ENCODE measurements at places on chromosomes 1 and 21.

GRCh38 chr1:28243685-28244311, 7.9 kb downstream of the ATP5IF1 start:
- no peak for DNase-seq

DNA sequence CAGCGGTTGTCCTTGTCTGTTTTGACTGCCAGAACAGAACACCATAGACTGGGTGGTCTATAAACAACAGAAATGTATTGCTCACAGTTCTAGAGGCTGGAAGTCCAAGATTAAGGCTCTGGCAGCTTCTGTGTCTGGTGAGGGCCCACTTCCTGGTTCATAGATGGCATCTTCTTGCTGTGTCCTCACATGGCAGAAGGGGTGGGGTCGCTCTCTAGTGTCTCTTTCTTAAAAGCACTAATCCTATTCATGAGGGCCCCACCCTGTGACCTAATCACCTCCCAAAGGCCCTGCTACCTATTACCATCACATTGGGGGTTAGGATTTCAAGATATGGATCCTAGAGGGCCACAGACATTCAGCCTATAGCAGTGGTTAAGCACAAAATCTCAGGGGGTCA, 304.4 kb downstream of the NFIA start:
- no peak for DNase-seq

DNA sequence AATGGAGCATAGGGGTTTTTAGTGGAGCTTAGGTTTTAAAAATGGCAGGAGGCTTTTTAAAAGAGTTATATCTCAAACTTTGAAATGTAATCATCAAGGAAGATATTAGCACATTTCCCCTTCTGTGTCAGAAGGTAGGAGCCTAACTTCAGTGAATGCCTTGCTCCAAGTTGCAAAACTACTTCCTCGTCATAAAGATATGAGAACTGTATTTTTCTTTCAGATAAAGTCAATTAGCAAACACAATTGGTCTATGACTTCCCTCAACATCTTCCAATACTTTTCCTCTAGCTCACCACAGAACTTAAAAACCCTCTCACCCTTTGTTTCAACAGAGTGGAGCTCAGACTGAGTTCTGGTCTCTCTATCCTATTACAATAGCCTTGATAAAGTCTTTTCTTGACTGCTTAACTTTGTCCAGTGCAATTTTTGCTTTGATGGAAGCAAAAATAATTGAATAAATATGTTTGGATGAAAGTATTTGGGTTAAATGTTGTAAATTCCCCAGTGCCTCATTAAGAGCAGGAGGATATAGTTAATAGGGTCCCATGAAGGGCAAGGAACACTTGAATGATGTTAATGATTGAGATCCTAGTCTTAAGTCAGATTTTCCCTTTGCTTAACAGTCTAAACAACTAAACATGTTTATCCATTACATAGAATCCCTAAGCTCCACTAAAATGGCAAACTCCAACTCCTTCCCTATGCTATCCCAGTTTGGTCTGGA, 58.9 kb downstream of the TNFSF18 start:
- no peak for DNase-seq

DNA sequence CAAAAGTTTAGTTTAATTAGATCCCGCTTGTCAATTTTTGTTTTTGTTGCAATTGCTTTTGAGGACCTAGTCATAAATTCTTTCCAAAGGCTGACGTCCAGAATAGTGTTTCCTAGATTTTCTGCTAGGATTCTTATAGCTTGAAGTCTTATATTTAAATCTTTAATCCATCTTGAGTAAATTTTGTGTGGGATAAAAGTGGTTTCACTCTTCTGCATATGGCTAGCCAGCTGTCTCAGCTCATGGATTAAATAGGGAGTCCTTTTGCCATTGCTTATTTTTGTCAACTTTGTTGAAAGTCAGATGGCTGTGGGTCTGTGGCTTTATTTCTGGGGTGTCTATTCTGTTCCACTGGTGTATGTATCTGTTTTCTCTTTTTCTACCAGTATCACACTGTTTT, 801.3 kb upstream of the ADGRL4 start:
- DNase-seq: no peak

GRCh38 chr1:207831517-207832327, 79.2 kb downstream of the CD34 start:
- DNase-seq: no peak

GRCh38 chr1:113058941-113059706, 13.9 kb upstream of the LRIG2 start:
- no peak for DNase-seq

GRCh38 chr1:247287460-247287859, 31.6 kb downstream of the VN1R5 start:
- DNase-seq: no peak

DNA sequence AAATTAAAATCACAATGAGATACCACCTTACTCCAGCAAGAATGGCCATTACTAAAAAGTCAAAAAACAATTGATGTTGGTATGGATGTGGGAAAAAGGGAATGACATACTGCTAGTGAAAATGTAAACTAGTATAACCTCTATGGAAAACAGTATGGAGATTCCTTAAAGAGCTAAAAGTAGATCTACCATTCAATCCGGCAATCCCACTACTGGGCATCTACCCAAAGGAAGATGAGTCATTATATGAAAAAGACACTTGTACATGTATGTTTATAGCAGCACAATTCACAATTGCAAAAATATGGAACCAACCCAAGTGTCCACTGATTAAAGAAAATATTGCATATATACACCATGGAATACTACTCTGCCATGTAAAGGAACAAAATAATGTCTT, 37.2 kb downstream of the SUSD4 start:
- DNase-seq: no peak

GRCh38 chr1:47853059-47853458, 144.1 kb downstream of the TRABD2B start:
- DNase-seq: no peak

DNA sequence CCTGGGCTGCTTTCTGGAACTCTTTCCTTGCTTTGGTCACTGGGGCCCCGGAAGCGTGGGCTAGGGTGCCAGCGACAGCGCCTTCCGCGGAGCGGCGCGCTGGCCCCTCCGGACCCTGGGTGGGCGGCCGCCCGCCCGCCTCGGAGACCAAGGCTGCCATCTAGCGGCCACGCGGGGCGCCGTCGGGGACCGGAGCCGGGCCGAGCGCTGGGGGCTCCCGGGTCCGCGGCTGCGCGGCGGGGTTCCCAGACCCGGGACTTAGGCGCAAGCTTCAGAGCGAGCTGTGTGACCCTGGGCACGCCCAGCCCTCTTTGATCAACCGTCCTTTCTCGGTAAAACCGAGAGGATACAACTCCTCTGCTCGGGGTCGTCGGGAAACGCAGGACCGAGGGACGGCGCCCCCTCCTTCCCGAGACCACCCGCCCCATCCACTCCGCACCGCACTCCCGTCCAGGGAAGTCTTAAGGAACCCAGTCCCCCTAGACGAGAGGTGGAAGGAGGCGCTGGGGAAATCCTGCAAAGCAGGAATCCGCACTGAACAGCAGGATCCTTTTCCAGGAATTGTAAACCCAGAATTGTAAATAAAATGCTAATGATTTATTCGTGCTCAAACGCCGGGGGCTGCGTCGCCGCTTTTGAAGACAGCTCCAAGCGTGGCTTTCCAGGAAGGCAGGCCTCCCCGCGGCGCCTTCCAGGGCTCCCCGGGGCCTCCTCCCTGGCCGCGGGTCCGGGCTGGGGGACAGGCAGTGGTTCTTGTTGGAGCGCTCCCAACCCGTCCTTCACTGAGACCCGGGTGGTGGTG, 41.2 kb downstream of the RRAGC start:
- DNase-seq: no peak

GRCh38 chr21:42850866-42851391, 28.4 kb downstream of the WDR4 start:
- no peak for DNase-seq

- no peak for DNase-seq
These were observed 27.2 kb downstream of the KIF26B start for GRCh38 chr1:245182028-245182427.

DNA sequence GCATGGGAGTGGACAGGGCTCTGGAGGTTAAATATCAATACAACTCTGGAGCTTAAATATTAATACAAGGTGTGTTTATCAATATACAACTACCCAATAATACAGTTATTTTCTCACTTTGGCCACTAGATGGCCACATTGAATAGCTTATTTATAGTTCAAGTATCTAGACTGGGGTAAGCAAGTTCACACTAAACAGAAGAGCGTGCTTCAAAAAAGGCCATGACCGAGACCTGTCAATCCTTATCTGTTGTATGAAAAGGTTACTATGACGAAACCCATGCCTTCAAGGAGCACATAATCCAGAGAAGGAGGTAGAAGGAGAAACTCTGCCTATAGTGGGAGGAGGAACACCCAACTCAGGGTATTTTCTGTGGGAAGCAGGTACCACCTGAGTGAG, 29.1 kb downstream of the CHML start:
- no peak for DNase-seq

DNA sequence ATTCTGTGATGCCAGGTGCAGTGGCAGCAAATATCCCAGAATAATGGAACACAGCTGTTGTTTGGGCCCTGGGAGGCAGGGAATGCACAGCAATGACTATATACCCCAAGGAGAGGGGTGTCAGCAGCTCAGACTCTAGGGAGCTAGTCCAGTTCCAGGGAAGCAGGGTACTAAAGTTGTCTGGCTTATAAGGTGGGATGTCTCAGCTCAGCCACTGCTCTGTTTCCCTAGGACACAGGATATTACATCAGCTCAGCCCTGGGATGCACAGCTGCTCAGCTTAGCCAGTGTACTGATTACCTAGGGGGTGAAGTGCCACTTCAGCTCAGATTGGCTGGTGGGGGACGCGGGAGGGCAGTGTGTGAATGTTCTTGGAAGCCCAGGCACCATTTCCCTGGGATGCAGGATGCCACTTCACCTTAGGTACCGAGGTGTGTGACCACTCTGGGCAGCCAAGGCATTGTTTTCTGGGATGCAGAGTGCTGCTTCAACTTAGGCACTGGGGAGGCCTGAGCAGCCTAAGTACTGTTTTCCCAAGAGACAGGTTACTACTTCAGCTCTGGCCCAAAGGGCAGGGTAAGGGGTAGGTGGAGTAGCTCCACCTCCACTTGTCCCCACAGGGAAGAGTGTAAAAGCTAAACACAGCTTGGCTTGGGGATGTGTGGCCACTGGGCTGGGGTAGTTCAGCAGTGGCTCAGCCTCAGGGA, 59.4 kb downstream of the DIPK1A start:
- DNase-seq: no peak

GRCh38 chr1:203860396-203861025, 888 bp upstream of the SNRPE start:
- peak; percentile 92 for DNase-seq

DNA sequence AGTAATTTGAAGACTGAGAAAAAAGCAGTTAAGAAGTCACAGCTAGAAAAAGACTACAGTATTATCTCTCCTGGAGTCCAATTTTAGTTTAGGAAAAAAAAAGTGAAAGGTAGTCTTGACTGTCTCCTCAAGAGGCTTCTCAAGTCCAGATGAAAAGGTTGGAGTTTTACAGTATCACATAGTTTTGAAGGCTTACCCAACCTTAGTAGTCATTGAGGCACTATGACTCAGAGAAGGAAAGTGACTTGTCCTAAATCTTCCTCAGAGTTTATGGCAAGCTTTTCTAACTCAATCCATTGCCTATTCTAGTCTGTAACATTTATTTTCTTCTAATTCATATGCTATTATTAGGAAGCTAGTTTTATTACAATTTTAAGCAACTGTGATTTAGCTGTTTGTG, 174.9 kb downstream of the DPYD start:
- no peak for DNase-seq

GRCh38 chr1:68142461-68142860, 89.9 kb downstream of the WLS start:
- DNase-seq: no peak

DNA sequence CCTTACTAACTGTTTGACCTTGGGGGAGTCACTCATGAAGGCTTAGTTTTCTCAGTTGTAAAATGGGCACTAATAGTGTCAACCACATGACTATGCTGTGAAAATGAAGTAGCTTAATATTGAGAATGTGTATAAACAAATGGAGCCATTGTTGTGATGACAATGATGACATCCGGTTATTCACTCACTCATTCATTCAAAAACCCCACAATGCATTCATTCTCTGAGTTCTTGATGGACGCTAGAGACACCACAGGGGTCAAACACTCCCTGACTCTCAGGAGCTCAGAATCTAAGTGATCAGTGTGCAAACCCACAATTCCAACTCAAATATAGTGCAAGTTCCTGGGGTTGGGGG, 138.9 kb downstream of the FOXD2 start:
- DNase-seq: no peak

DNA sequence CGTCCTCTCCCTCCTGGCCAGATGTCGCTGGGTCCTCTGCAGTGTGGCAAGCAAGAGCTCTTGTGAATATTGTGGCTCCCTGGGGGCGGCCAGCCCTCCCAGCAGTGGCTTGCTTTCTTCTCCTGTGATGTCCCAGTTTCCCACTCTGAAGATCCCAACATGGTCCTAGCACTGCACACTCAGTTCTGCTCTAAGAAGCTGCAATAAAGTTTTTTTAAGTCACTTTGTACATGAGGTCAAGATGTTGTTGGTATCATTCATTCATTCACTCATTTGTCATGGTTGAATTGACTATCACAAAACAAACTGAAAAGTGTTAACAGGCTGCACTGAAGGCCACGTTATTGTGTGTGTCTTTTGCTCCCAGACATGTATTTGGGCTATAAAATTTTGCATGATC, 8.2 kb upstream of the PADI6 start:
- no peak for DNase-seq

DNA sequence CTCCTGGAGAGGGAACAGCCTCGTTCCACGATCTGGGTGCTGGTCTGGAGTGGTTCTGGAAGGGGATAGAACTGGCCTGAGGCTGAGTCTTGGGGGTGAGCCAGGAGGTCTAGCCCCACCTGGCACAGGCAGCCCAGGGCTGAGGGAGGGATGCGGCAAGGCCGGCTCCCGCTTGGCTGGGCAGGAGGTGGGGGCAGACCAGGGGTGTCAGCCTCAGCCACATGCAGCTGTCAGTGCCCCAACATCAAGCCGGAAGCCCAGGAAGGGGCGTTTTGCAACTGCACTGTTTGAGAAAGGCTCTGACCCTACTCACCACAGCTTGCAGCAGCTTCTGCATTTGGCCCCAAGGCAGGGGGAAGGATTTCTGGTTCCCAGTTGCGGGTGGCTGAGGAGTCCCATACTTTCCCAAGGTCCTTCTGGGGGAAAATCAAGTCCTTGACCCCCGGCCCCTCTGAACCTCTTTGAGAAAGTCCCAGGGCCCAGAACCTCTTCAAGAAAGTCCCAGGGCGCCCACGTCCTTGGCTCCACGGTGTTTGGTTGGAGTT, 2.0 kb downstream of the EFHD2 start:
- DNase-seq: no peak

- DNase-seq: no peak
These were observed 21.2 kb downstream of the OVGP1 start for GRCh38 chr1:111406321-111406768.

- no peak for DNase-seq
These were observed 60.0 kb upstream of the LAPTM5 start for GRCh38 chr1:30817548-30817947.

GRCh38 chr1:222896630-222897526, 82.0 kb downstream of the DISP1 start:
- no peak for DNase-seq

DNA sequence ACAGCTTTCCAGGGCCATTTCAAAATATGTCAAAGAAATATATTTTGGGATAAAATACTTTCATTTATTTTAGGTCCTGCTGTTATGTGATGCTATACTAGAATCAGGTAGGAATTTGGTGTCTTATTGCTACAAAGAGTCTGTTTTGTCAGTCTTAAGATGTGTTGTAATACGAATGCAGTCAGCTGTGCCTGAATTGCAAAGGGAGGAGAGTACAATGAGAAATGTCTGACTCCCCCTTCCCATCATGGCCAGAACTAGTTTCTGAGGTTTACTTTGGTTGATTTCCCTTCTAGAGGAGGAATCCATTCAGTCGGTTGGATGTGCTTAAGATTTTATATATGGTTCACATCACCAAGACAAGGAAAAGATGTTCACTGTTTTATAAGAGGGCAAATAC, 75.7 kb upstream of the TNFSF18 start:
- no peak for DNase-seq
